HCEC 1CT (cell line): ENCODE measurements at places on chromosomes 4 and X.

- no peak for DNase-seq
These were observed 5.8 kb upstream of the ATP1B4 start for GRCh38 chrX:120356084-120356483.

DNA sequence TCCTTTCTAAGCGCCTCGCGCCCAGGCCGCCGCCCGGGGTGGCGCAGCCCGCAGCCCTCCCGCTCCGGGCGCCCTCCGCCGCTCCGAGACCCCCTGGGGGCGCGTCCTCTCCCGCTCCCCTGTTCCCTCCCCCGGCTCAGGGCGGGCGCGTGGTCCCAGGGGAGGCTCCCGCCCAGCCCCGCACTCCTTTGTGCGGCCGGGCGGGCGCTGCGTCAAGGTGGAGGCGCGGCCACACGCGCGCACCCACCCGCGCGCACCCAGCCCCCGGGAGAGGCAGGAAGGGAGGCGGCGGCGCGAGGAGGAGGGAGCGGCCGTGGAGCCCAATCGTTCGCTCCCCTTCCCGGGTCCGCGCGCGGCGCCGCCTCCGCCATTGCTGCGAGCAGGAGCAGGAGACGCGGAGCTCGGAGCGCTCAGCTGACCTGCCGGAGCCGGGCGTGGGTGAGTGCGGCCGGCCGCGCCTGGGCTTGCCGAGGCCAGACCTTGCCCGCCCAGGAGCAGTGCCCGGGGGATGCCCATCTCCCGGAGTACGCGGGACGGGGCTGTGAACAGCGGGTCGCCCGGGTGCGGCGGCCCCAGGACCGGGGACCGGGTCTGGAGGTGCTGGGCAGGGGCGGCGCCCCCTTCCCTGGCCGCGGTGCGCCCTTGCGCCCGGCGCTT, at the start of gene NSG1:
Gene NSG1, plus strand, starts transcription at position 367 of the 657 bp plus-strand sequence. CDS start 528 bp downstream, outside the sequence.
- no peak for DNase-seq

DNA sequence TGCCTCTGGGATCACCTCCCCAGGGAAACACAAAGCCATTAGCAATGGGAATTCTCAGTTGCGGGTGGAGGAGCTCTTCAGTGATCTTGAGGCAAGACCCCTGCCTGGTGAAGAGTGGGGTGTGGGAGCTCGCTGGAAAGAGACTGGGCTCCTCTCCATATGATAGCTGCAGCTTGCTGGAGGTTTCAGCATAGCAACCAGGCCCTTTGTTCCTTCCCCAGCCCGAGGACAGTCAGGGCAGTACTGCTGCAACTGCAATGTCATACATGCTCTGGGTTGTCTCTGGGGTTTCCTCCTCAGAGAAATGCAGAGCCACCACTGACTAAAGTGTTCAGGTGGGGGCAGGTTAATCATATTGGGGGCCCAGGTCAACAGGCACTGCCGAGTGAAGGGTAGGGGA, 81.3 kb downstream of the ARHGAP24 start:
- no peak for DNase-seq

DNA sequence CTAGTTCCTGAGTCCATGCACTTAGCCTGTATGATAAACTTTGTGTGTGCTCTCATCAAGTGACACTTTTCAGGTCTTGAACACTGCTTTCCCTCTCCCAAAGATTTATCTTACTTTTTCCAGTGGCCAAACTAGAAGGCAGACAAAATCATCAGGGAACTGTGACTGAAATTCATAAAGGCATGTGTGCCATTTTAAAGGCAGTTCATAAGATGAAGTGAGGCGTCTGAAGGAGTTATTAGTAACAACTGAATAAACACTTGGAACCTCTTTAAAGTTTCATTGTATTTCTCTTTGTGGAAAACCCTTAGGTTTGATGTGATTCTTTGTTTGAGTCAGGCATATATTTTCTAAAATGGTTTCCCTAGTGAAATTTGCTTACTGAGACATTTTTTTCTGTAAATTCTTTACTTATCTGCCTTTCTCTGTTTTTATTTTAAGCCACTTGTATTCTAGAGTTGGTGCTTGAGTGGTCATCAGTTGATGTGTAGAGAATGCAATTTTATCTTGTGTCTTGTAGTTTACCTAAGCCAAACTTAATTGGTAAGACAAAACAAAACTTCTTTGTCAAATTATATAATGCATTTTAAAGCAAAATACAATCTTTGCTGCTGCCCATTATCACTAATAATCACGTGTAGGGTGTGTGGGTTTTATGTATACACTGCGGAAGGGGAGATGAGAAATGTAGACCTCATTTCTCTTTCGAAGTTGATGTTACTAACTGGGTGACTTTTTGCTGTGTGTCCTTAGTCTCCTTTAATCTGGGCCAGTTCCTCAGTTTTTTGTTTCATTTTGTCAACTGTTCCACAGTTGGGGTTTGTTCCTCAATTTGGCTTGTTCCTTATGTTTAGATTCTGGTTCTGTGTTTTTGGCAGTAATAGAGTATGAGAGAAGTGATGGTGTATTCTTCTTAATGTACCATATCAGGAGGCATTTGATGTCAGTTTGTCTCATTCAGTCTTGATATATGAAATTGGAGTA, 56.8 kb downstream of the RBPJ start:
- no peak for DNase-seq

GRCh38 chr4:24105327-24106038, 215.6 kb upstream of the PPARGC1A start:
- DNase-seq, result peak; percentile 90

DNA sequence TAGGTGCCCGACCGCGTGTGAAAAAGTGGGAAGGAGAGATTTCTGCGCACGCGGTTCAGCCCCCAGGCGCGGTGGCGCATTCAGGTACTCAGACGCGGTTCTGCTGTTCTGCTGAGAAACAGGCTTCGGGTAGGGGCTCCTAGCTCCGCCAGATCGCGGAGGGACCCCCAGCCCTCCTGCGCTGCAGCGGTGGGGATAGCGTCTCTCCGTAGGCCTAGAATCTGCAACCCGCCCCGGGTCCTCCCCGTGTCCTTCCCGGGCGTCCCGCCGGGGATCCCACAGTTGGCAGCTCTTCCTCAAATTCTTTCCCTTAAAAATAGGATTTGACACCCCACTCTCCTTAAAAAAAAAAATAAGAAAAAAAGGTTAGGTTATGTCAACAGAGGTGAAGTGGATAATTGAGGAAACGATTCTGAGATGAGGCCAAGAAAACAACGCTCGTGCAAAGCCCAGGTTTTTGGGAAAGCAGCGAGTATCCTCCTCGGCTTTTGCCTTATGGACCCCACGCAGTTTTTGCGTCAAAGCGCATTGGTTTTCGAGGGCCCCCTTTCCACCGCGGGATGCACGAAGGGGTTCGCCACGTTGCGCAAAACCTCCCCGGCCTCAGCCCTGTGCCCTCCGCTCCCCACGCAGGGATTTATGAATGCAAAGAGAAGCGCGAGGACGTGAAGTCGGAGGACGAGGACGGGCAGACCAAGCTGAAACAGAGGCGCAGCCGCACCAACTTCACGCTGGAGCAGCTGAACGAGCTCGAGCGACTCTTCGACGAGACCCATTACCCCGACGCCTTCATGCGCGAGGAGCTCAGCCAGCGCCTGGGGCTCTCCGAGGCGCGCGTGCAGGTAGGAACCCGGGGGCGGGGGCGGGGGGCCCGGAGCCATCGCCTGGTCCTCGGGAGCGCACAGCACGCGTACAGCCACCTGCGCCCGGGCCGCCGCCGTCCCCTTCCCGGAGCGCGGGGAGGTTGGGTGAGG, 3.7 kb downstream of the SHOX start:
- no peak for DNase-seq

GRCh38 chrX:139560221-139560620, 29.7 kb downstream of the F9 start:
- DNase-seq, result peak; percentile 9

DNA sequence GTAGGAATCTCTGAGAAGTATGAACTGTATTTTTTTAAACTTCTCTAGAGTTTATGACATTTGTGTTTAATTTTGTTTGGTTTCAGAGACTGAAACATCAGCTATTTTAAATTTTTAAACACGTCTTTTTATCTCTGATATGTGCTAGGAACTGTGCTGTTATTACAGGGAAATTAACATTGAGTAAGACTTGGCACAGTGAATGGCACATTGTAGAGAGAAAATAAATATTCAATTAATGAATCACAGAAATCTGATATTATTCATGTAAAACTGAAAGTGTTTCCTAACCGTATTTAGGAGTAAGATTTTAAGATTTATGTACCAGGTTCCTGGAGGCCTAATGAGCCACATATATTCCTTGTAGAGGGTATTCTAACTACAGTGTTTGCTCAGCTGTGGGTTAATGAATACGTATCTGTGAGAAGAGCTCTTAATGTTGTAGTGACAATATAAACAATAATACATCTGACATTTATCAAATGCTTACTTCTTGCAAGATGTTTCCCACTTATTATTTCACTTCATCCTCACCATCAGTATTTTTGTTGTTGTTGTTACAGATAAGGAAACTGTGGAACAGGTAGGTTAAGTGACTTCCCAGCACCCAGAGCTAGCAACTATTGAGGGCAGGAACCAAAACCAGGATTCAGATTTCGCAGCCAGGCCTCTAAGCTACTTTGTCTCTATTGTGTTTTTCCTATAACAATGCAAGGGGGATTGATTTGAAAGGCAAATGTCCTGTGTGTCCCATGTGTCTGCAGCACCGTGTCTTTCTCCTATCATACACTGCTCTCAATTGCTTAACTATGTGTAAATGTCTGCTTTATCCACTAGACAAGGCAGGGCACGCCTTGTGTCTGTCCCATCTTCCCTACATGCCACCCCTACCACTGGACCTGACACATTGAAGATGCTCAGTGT, 121.1 kb upstream of the FAM9C start:
- DNase-seq, result no peak

GRCh38 chrX:24253469-24253868, 60.4 kb downstream of the SUPT20HL2 start:
- DNase-seq, result no peak

- DNase-seq, result no peak
These were observed at the start of gene PSAPL1 for GRCh38 chr4:7434766-7435150. TSS of gene PSAPL1 (minus strand) at chr4:7434930. CDS start at chr4:7434879, 51 bp downstream.

DNA sequence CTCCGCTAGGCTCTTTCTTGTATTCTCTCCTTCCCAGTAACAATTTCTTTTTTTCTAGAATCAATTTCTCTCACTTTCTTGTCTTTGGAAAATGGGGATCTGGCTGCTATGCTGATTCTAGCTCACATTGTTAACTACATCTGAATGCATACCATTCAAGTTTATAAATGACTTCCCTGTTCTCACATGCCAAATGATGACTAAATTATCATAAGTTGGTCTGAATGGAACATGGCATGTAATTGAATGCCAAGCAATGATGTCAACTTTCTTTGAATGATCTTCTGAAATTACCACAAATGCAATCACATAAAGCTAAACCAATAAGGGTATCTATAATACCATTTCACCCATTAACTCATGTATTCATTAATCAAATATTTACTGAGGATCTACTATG, 2.7 kb upstream of the ITM2A start:
- DNase-seq, result no peak
